ENCODE measurements at places on chromosomes 1 and 21.

GRCh38 chr1:22500471-22500870, 48.8 kb downstream of the ZBTB40 start:
- peak; percentile 4 for DNase-seq

DNA sequence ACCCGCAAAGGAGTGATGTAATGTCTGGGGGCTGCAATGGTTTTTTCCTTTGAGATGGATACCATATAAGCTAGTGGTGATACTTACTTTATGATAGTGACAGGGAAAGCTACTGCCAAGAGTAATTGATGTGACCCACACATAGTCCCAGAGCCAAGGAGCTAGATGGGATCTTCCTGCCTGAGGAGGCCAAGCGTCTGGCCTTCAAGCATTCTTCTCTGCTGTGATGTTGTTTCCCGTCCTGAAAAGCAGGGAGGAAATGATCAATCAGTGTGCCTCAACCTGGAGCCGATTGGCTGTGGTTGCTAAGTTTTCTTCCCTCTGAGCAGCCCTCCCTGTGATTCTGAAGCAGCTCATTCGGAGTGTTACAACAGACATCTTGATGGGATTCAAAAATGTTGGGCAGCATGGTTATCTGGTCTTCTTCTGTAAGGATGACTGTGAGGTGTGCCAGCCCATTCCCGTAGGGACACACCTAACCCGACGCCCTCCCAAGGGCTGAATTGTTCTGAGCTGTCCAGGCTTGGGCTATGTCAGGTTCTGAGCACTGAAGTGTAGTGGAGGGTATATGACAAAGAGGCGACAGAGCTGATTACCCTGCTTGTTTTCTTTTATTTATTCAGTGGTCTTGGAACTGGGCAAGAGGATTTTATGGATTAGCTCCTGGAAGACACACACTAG, 56.7 kb downstream of the UCK2 start:
- DNase-seq: no peak

- DNase-seq: no peak
Observed at GRCh38 chr1:74726063-74726462, 6.8 kb downstream of the CRYZ start.

DNA sequence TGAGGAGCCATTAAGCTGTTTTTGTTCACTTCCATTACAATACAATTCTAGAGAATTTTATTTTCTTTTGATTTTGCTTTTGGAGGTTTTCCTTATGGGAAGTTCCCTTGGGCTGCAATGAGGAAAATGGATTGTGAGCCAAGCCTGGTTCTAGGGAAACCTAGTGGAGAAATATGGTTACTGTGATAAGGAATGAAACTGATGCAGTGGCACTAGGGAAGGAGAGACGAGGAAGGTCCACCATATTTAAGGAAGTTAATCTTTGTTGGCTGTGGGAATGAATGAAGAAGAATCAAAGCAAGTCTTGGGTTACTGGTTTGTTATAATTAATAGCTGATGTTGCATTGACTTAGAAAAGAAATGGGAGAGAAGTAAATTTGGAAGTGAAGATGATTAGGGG, 28.4 kb downstream of the CHML start:
- no peak for DNase-seq

GRCh38 chr1:30928789-30929134, 20.2 kb upstream of the SDC3 start:
- DNase-seq: no peak

DNA sequence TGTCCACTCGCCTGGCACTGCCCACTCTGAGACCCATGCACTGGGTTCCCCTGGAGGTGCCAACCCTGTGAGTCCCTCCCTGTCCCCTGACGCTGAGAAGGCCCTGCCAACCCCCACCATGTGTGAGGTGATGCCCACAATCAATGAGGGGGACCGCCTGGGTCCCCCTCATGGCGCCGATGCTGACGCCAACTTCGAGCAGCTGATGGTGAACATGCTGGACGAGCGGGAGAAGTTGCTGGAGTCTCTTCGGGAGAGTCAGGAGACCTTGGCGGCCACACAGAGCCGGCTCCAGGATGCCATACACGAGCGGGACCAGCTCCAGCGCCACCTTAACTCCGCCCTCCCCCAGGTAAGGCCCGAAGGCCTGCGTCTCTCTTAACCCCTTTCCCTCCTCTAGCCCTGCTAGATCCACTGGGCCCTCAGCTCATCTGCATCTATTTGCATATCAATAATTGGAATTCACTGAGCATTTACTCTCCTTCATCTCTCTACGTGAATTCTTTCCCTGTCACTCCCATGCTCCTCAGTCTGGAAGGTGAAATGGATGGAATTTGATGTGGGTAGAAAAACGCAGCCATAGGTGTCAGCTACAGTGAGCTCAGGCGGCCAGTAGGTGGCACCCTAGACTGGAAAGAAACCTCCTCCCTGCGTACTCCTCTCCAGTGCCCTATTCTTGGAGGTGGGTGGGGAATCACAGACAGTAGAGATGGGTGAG, 12.8 kb downstream of the PPFIA4 start:
- peak; percentile 81 for DNase-seq

DNA sequence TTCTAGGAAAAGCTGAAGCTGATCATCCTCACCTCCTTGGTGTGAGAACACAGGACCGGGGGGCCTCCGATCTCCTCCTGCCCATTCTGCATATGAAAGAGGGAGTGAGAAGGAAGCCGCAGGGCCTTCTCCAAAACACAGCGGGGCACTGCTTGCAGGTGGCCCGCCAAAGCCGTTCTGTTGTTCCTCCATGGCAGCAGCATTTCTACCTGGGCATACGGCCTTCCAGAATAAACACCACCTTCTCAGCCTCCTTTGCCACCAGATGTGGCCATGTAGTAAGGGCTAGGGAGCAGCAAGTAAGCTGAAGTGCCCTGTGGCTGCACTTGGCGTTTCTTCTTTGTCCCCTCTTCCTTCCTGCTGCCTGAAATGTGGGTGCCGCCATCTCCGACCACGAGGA, 214.9 kb downstream of the TOMM20 start:
- no peak for DNase-seq

GRCh38 chr1:92446546-92446945, 40.2 kb downstream of the GFI1 start:
- no peak for DNase-seq

GRCh38 chr1:183932412-183932811, 105.1 kb downstream of the COLGALT2 start:
- DNase-seq: no peak

DNA sequence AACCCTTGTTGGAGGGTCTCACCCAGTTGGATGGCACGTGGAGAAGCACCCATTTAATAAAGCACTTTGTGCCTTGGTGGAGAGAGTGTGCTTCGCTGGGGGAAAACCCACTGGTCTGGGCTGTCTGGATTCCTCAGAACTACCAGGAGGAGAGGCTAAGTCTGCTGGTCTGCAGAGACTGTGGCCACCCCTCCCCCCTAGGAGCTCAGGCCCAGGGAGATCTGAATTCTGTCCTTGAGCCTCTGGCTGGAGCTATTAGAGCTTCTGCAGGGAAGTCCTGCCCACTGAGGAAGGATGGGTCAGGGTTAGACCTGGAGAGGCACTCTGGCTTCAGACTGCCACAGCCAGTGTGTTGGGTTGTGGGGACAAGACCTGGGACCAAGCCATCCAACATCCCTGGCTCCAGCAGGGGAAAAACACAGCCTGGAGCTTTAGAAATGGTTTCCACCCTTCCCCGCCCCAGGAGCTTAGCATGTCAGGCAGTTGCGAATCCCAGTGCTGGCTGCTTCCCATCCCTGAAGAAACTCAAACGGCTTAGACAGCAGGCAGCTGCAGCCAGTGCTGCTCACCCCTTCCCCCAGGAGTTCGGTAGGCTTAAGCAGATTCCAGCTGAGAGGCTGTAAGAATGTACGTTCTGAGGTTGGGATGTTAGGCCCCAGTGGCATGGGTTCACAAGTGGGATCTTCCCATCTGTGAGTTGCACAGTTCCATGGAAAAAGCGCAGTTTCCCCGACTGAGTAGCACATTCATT, 288.3 kb downstream of the TGFB2 start:
- DNase-seq: no peak

DNA sequence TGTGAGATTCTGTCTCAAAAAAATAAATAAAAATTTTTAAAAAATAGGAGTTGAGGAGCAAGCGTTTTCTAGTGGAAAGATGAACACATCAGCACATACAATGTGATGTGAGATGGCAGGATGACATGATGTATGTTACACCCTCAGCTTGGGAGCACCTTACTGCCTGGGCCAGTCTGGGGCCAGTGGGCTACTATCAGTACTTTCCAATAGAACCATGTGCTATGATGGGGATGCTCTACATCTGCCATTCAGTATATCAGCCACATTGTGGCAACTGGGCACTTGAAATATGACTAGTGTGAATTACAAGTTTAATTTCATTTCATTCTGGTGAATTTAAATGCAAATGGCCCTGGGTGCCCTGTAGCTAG, 156.0 kb downstream of the PGBD5 start:
- DNase-seq: no peak

- DNase-seq: no peak
Observed at GRCh38 chr1:115682792-115683191, 41.0 kb downstream of the VANGL1 start.

- no peak for DNase-seq
Observed at GRCh38 chr1:113937146-113937545, 8.0 kb downstream of the HIPK1 start.

DNA sequence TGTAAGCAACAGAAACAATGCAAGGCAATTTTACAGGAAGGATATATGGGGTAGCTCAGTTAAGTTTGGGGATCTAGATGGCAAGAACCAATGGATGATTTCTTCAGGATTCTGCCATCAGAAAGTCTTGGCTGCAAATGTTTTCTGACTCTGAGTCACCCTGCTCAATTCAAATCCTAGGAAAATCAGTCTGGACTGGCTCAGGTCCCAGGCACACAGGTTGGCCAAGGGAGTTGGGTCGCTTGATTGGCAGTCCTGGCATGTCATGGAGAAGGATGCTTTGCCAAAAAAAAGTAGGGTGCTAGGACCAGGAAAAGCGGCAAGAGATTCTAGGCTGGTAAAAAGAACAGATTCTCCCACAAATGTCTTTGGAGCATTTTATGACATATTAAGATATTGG, 28.9 kb upstream of the S1PR1 start:
- DNase-seq: no peak

DNA sequence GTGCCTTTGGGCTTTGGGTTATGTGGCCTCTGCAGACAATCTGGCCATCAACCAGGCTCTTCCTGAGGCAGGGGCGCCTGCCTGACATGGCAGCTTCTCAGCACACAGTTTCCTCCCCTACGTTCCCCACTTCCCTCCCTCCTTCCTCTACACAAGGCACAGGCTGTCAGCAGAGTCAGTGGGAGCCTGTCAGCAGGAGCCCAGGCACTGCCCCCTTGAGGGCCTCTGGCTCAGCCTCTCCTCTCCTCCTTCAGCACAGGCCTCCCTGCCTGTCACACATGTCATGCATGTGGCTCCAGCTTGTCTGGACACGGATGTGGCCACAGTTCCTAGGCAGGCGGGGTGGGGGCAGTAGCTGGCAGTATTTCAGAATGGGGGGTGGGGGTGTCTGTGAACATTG, 52.2 kb upstream of the ARTN start:
- DNase-seq: no peak

DNA sequence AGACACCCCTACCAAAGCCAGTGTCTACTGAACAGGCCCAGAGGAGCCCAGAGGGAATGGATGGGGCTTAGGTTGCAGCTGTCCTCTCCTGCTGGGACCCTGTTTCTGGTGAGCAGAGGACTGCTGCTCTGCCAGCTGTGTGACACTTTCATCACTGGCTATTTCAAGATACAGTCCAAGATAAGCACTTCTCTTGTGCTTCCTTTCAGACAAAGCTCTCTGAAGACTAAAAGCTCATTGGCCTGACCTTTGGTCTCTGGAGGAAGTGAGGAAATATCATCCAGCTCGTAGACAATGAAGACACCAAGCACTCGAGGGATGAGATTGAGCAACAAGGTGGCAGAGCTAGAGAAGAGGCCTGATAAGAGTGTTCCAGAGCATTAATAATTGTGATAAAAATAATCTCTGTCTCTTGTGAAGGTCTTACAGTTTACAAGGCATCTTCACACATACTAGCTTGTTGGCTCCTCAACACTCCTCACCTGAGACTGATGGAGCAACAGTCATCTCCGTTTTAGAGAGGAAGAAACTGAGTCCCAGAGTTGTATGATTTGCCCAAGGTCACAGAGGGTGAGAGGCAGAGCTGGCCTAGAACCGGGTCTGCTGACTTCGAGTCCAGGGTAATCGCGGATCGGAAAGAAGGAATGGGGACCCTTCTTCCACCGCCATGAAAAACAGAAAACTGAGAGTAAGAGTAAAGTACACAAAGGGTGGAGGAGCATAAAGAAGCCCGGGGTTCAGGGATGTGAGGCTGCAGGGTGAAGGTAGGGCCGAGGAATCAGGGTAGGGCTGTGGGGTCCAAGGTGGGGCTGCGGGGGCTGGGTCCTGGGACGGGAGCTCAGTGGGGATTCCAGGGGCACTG, 666 bp downstream of the PAFAH2 start:
- DNase-seq: no peak

DNA sequence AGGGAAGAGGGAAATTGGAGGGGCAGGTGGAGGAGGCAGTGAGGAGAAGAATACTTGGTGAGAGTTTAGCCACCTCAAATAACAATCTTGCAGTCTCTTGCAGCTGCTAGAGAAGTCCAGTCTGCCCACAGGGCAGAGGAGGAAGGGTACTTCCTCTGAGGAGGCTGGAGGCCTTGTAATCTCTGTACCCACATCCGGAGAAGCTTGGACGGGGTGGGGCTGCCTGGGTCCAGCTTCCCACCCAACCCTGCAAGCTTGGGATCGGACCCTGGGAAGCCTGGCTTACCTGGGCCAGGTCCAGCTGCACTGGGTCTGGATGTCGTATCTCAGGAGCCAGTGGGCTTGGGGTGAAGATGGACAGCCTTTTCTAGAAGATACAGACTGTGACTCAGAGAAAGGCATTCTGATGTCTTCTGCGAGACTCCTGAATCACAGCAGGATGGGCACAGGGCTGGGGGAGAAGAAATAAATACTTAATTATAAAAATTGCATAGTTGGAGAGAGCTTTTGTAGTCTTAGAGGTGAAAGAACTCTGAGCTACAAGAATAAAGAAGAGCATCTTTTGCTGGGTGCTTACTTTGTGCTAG, 111.8 kb upstream of the JUN start:
- no peak for DNase-seq

- DNase-seq: no peak
Observed at GRCh38 chr1:223140611-223141405, 2.2 kb downstream of the TLR5 start.

DNA sequence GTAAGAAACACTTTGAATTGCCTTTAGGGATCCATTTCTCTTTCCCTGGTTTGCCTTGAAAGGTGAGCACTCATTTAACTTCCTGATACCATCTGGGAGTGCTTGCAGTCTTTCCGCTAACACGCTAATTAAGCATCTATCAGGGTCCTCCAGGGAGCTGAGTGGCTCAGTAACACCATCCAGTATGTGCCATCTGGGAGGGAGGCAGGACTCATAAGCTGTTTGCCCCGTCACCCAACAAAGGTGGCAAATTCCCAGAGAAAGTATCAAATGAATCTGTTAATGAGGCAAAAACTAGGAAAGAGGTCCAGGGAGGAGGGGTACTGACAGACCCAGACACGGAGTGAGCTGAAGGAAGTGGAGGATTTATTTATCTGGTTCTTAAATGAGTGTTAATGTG, 430.9 kb downstream of the HLX start:
- DNase-seq: no peak

DNA sequence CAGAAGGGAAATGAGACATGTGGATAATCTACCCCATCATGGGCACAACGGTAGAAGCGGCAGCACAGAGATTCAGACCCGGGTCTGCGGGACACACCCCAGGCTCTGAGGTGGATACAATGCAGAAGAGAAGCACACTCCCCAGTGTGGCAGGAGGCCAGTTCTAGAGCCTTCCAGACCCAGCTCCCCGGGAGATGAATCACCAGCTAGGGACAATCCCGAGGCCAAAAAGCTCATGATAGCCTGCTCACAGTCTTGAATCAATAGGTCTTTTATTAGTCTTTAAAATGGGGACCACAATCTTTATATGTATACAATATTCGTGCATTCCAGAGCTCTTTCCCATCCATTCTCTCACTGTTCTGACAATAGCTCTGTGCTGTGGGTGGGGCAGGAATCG, 57.3 kb upstream of the DIRAS3 start:
- DNase-seq: no peak
